ENCODE measurements at places on chromosomes 2 and 18. TPM values are rescaled to one million over a fixed set of nuclear protein-coding genes. Genes with fewer than 3 reads are reported as not detected.

Gene B3GNT7
- 4.7 TPM for total RNA-seq

Gene IL1A
- total RNA-seq = 0.41 TPM

Gene SERPINE2
- total RNA-seq = 70.3 TPM

Gene RTKN
- total RNA-seq = 55.7 TPM

Gene GPR45
- not detected for total RNA-seq

Gene MYO7B
- 21.7 TPM for total RNA-seq

Gene DLX2
- total RNA-seq = not detected

Gene DHRS9
- 1.1 TPM for total RNA-seq

Gene ASXL3
- 13.4 TPM for total RNA-seq

Gene IL1B
- 0.88 TPM for total RNA-seq

Gene SERPINB10
- total RNA-seq = 1.2 TPM

Gene CTAGE1
- total RNA-seq = not detected

Gene EVX2
- total RNA-seq = not detected

Gene C2orf78
- total RNA-seq = not detected

Gene OBSL1
- 146 TPM for total RNA-seq

Gene ICOS
- 0.23 TPM for total RNA-seq

Gene TMEM169
- 4.3 TPM for total RNA-seq

Gene CCDC85A
- total RNA-seq = 4.2 TPM

Gene EIF2AK2
- total RNA-seq = 34.8 TPM

Gene MEIS1
- 201 TPM for total RNA-seq

Gene LYPD1
- 57.0 TPM for total RNA-seq

Gene ST6GAL2
- total RNA-seq = 21.7 TPM

Gene KCNE4
- 11.2 TPM for total RNA-seq

Gene ARMC9
- 28.2 TPM for total RNA-seq

Gene RNPEPL1
- 22.2 TPM for total RNA-seq

Gene HOXD12
- total RNA-seq = 0.23 TPM

Gene INSIG2
- total RNA-seq = 14.5 TPM

Gene ARL5A
- 75.2 TPM for total RNA-seq

Gene PTH2R
- total RNA-seq = 22.5 TPM

Gene DYNAP
- not detected for total RNA-seq

Gene ZNF396
- total RNA-seq = 3.9 TPM

Gene HOXD9
- 50.0 TPM for total RNA-seq

Gene PROKR1
- total RNA-seq = 0.23 TPM

Gene DCC
- 7.9 TPM for total RNA-seq

Gene FAM237A
- total RNA-seq = not detected

Gene NEU2
- total RNA-seq = not detected

Gene IL36B
- total RNA-seq = not detected

Gene CTLA4
- 0.29 TPM for total RNA-seq

Gene SERPINB12
- total RNA-seq = not detected

Gene SMYD1
- total RNA-seq = 30.2 TPM

Gene ITGA6
- total RNA-seq = 121 TPM

Gene ADAM23
- 3.9 TPM for total RNA-seq

Gene RIOK3
- 56.3 TPM for total RNA-seq

Gene CAPN14
- total RNA-seq = 0.12 TPM

Gene IMPACT
- 30.8 TPM for total RNA-seq

Gene KANSL1L
- total RNA-seq = 86.6 TPM

All from metanephros (tissue), 2 donors.